ENCODE measurements at places on chromosomes 2 and 18.

GRCh38 chr18:8609659-8610458 is 622 bp downstream of the RAB12 start:
- peak; percentile 70 for DNase-seq

GRCh38 chr2:147385600-147385999 is 459.2 kb upstream of the ACVR2A start:
- no peak for DNase-seq

DNA sequence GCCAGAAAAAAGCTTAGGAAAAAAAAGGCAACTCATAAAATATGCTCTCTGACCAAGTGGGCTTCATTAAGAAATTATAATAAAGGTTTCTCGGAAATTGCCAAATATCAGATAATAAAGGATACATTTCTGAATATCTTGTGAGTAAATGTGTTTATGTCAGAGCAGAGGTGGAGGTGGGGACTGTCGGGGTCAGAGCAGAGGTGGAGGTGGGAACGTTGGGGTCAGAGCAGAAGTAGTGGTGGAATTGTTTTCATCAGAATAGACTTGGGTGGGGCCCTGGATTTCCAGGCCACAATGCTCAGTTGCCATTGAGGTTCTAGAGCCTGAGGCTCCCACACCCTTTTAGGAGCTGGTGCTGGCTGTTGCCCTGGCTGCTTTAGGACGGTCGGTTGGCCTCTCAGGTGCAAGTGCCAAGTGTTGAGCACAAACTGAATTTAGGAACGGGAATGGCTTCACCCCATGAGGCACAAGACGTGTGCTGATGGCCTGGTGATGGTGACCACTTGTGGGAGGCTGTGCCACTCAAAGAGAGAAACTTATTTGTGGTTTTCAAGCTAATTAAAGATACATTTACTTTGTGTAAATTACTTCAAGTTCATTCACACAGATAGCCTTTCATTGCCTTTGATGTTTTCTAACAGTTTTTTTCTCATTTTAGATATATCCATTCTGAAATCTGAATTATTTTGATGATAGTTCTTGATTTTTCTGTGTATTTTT is 131.5 kb downstream of the ATP9B start:
- no peak for DNase-seq

DNA sequence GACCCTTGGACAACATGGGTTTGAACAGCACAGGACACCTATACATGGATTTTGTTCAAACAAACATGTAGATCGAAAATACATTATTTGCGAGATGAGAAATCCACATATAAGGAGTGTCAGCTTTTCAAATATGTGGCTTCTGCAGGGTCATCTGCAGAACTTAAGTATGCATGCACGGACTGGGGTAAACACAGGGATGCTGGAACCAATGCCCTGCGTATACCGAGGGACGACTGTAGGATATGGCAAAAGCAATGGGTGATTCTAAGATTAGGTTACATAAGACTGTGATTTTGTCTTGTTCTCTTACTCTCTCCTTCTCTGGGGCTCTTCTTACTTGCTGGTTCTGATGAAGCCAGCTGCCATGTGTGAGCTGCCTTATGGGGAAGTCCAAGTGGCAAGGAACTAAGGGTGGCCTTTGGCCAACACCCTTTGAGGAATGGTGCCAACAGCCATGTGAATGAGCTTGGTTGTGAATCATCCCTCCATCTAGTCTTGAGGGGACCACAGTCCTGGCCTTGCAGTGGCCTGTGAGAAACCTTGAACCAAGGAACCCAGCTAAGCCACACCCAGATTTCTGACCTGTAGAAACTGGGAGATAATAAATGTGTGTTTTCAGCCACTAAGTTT is 66.5 kb downstream of the EVA1A start:
- DNase-seq = no peak

DNA sequence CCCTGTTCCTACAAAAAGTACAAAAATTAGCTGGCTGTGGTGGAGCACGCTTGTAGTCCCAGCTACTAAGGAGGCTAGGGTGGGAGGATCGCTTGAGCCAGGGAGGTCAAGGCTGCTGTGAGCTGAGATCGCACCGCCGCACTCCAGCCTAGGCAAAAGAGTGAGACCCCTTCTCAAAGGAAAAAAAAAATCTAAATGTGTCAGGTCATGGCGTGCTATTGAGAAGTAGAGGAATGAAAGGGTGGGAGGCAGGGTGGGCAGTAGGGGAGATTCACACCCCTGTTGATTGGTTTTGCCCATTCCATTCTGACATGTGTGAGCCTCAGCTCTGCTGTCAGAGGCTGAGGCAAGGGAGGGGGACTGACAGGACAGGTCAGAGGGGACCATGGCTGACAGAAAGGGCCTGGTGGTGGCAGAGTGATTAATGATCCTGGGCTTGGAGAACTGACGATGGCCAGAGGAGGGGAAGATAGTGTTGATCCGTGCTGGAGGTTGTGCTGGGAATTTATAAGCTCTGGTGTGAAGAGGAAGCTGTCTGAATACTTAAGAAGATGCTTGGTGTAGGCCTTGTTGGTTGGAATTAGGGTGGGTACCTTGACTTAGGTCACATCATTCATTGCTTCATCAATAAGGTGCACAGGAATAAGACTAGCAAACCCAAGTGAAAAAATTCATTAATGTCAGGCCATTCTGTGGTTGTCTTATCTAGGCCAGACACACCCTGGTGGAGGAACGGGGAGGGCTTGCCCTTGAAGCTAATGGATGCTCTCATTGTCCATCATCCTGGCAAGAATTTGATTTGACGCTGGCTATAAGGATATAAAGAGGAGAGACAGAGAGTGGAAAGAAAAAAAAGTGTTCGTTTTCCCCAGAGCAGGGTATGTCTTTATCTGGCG is 19.1 kb upstream of the SMARCAL1 start:
- DNase-seq = no peak

DNA sequence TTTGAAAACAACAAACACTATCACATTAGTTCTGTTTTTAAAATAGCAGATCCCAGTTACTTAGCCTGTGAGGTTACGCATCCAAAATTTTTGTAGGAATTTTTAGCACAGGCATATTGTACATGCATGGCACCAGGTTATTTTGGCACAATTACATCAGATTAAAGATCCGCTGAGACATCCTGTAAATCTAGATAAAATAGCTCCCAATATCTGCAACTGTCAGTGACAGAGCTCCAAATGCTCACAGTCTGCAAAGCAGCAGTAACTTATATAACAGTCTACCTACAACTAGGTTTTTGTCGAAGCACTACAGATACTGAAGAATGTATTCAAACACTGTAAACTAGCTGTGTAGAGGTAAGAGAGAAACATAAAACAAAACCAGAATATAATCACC is 200.7 kb upstream of the KCNH7 start:
- DNase-seq = no peak

DNA sequence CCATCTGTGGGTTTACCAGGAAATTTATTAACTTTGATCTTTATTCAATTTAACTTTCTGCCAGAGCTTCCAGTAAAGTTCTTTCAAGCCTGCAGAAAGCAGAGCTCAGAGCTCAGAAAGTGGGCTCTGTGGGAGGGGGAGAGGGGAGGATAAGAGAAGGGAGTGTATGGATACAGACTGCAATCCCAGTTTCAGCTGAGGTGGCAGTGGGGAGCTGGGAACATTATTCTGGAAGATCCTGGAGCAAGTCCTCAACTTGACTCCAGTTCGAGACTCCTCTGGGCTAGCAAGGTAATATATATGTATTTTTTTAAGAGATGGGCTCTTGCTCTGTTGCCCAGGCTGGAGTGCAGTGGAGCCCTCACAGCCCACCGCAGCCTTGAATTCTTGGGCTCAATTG is 108.9 kb upstream of the NABP1 start:
- no peak for DNase-seq

GRCh38 chr2:182650704-182651103 is 65.4 kb upstream of the DNAJC10 start:
- DNase-seq = no peak

GRCh38 chr2:220071696-220072095 is 444.3 kb downstream of the SLC4A3 start:
- no peak for DNase-seq

GRCh38 chr2:175203621-175204496 is 22.3 kb upstream of the ATP5MC3 start:
- peak; percentile 76 for DNase-seq

DNA sequence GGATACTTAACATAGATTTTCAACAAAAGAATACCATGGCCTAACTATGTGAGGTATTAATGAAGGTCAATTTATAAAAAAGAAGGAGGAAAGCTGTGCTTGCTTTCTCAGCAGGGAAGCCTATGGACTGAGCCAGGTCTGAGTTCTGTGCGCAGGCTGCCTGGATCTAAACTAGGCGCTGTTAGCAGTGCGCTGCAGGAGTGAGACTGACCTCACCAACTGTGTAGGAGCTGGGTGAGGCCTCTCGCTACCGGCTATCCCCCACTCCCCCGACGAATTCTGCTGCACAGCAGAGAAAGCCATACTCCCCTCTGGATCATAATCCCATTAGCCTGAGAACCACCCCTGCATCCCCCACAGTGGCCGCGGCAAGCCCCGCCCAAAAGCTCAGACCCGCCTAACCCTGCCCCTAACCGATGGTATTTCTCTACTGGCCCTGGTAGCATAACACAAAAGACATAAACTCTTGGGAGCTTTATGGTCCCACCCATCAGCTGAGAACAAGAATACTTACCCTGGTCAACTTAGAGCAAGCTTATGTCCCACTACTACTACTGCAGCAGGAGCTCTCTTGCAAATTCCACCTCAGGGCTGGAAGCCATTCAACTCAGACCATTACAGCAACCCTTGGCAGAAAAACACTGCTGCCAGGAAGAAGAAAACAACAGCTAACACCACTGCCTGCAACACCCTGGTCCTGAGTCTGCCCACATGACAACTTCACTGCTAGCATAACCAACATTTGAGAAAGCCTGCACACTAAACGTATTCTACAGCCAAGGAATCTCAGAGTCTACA is 28.0 kb downstream of the SULT1C2 start:
- no peak for DNase-seq

DNA sequence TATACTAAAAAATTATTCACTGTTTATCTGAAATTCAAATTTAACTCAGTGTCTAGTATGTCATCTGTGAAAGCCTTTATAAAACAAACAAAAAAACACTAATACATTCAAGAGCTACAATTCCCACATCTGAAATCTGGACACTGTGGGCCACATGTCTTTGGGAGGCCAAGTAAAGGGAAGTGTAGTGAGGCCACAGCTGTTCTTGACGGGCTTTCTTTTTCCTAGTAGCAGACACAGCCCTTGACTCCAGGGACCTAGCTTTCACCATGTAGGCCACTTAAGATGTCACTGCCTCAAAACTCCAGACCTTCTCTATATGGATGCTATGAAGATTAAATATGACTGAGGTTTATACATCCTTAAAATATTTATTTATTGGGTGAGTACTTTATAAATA is 91.1 kb downstream of the RBMS1 start:
- DNase-seq = no peak

DNA sequence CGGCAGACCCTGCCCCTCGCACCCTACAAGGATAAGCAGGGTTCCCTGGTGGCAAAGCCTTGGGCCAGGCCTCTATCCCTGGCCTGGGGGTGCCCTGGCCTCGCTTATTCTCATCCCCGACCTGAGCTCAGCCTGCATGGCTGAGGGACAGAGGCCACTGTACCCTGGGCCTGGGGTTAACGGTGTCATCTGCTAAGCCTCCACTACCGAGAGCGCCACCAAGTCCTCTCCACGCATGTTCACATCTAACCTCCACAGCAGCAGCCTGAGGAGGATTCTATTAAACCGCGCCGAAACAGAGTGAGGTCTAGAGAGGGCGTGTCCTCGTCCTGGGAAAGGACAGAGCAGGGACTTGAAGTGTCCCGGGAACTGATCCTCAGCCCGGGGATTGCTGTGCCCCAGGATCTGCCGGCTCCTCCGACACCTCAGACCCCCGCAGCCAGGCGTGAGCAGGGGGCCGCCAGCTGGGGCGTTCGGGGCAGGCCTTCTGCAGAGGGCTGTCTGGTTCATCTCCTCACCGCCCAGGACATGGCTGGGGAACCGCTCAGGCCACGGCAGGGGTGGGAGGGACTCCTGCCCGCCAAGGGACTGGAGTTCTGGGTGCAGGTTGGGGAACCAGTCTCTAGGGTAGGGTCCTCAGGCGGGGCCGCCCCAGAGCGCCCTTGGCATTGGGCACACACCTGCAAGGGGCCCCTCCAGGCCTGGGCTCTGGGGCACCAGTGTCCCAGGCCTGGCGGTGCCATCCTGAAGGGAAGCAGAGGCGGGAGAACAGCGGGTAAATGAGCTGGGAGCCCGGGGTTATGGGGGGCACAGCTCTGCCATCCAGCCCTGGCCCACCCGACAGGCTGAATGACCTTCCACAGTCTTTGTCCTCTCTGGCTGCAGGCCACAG is 68.0 kb upstream of the SMAD7 start:
- DNase-seq = peak; percentile 61

DNA sequence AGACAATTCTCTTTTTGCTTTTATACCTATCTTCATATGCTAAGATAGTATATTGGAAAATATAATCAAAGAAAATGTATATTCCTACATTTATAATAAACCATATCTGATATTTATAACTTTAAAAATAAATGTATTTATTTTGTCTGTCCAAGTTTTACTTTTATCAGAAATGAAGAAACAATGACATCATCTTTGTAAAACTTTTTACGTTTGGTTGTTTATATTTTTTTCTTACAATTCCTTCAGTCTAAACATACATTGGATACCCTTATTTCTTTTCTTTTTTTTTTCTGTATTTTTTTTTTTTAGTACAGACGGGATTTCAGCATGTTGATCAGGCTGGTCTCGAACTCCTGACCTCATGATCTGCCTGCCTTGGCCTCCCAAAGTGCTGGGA is 1577.0 kb upstream of the SLC39A10 start:
- DNase-seq = no peak

DNA sequence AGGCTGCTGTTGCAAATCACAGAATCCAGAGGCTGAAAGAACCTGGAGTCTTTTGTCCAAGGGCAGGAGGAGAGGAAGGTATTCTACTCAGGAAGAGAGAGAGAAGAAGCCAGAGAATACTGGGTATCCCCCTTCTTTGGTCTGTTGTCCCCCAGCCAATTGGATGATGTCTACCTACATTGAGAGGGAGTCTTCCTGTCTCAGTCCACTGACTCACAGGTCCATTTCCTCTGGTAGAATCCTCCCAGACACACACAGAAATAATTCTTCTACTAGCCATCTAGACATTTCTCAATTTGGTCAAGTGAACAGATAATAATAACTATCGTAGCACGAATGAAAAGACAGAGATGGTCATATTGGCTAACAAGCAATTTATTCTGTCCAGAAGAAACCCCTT is 416.4 kb upstream of the UBE2E3 start:
- no peak for DNase-seq

- DNase-seq = no peak
These were observed 8.7 kb upstream of the TFCP2L1 start for GRCh38 chr2:121293450-121294325.

DNA sequence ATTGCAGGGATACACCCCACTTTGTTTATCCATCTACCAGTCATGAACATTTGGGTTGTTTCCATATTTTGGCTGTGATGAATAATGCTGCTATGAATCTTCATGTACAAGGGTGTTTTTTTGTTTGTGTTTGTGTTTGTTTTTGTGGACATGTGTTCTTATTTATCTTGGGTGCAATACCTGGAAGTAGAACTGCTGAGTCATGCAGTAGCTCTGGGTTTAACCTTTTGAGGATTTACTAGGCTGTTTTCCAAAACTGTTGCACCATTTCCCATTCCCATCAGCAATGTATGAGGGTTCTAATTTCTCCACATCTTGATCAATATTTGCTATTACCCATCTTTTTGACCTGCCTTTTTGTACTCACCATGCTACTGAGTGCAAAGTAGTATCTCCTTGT is 140.0 kb upstream of the CYP1B1 start:
- DNase-seq = no peak

Data from activated effector memory CD4-positive, alpha-beta T cell treated with anti-CD3 and anti-CD28 coated beads, Interleukin-2, amount 50 U/mL, for 16 hours (primary cell).